ENCODE measurements at places on chromosomes 1 and 21.

DNA sequence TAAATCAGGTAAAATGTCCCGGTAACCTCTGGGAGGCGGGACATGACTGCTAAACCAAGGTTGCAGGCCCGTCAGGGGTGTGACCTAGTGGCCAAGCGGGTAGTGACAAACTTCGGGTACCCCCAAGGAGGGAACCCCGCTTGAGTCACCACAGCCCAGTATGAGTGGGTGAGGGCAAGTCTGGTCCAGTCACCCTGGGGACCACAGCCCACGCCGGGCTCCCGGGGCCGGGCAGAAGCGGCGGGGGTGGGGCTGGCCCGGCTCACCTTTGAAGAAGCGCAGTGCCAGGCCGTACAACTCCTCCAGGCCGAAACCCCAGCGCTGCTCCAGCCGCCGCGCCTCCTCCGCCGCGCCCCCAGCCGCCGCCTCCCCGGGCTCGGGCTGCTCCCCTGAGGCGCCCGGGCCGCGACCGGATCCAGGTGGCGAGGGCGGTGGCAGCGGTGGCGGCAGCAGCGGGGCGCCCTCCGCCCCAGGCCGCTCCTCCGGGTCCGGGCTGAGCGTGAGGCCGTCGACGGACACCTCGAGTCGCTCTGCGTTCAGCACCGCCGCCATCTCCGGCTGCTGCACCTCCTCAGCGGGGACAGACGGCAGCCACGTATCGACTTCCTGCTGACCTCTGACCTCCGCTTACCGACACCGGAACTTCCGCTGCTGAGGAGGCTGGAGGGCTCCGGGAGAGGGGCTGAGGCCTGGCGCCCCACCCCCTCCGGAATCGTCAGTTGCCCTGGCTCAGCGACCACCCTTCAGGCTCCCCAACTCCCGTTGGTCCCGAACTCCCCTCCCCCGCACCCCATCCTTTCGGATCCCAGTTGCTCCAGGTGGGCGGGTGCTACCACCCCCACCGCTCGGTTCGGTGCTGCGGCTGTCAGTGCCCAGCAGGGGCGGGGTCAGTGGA, at the start of gene ACBD3:
Gene ACBD3, minus strand, starts transcription at position 618 of the 895 bp plus-strand sequence. Its CDS starts 66 bp downstream, at position 552.
- DNase-seq: peak; percentile 95

- no peak for DNase-seq
Measured at GRCh38 chr1:111618081-111618480, 1.5 kb upstream of the RAP1A start.

GRCh38 chr1:225845571-225846259, 35.8 kb downstream of the EPHX1 start:
- peak; percentile 40 for DNase-seq

DNA sequence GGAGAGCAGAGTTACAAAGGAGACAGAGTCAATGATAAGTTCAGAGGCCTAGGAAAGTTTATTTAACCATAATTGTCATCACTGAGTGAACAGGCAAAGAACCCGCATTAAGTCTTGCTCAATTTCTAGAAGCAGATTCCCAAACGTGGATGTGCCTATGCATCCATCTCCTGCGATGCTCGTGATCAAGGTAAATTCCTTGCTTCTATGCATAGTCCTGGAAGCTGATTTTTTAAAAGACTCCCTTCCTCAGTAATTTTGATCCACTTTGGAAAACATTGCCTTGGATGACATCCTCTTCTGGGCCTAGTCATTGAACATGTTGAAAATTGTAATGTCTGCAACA, 116.4 kb downstream of the TNFSF18 start:
- no peak for DNase-seq

DNA sequence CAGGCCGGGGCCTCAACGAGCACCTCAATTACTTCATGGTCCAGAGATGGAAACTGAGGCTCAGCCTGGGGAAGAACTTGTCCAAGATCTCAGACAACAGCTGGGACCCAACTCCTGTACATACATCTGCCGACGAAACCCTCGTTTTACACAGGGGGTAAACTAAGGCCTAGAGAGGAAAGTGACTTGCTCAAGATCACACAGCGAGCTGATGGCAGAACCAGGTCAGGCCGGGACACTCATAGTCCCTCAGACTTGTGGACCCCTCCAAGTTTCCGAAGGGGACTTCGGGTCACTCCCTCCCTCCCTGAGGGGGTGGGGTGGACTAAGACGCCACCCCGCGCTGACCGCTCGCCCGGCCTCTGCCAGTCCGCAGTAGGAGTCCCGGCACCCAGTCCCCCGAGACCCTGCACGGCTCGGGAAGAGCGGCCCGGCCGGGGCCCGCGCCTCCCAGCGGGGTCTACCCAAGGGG, 430 bp downstream of the WASF2 start:
- peak; percentile 55 for DNase-seq

DNA sequence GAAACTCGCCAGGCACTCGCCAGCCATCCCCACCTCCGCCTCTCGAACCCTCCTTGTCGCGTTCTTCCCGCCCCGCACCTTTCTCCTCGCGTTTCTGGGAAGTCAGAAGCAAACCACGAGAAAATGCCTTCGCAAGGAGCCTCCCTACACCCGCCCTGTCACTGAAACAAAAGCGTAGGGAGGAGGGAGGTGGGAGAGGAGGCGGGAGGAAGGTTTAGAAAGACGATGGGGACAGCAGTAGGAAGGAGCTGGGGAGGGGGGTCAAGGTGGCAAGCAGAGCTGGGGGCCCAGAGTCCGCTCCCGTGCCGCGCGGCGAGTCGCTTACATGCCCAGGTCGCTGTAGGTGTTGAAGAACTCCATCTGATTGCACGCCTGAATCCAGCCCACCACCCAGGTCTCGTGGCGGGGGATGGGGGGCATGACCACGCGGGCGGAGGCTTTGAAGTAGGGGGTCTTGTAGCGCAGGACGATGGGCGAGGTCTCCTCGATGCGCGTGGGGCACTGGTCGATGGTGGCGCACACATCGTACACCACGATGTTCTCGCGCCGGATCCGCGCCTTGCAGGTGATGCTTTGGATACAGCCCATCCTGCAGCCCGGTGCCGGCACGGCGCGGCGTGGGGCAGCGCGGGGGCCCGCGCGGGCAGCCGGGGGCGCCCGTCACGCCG, 1.0 kb downstream of the FAM78B start:
- no peak for DNase-seq

GRCh38 chr21:28200726-28201125, 792.0 kb downstream of the LTN1 start:
- no peak for DNase-seq

DNA sequence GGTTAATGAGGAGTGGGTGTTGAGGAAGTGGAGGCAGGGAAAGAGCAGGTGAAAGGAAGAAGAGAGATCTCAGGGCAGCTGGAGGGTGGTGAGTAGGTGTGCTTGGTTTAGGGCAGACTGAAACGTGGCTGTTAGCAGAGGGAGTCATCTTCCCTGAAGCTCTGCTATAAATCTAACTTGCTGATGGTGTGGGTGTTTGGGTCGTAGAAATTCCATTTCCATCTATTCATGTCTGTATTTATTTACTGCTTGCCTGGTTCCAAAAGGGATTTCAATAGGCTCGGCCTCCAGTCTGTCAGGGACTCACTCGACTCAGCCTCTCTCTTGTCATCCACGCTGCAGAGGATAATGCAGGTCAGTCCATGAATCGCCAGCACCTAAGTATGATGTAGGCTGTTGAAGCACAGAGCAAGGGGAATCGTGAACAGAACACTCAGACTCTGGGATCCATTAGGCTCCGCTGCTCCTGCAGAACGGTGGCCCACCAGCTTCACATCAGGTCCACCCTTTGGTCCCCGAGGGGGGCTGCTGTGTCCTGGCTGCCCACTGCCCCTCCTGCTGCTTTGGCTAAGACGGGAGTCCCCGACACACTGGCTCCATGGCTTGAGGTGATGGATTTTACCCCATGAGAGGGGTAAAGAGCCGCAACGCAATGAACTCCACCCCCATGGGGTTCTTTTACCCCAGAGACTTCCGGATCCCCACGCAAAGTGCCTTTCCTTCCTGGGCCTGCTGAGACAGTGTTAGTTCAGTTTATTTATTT, 156.2 kb downstream of the RHOU start:
- DNase-seq: no peak

GRCh38 chr1:31866450-31867032, 50.7 kb upstream of the SPOCD1 start:
- no peak for DNase-seq

- DNase-seq: no peak
Measured at GRCh38 chr1:53166912-53167311, 24.5 kb upstream of the SLC1A7 start.

DNA sequence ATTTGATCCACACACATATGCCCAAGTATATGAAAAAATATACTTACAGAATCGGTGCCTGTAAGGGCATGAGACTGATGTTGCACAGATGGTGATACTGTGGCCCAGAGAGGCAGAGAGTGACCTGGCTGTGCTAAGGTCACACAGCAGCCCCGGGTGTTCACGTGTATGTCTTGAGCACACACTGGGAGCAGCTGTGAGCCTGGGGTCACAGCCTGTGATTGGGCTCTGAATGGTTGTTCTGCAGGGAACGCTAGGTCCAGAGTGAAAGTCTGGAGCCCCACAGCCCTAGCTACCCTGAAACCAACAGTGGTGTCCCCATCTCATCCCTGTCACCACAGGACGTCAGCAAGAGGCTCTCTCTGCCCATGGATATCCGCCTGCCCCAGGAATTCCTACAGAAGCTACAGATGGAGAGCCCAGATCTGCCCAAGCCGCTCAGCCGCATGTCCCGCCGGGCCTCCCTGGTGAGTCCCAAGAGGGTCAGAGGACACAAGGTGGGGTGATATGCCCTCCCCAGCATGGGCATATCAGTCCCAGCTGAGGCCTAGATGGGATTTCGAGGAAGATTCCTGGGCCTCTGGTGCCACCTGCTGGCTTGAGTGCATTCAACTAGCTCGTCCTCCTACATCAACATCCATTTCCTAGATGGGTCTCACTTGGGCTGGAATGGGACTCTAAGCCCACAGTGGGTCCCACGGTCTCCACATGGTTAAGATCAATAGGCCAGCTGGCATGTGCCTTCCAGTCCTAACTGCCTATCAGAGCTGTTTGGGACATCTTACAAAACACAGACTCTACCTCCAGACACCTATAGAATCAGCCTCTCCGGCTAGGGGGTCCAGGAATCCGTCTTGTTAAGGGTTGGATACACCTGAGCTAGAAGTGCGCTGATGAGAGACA, 19.7 kb downstream of the CDK18 start:
- DNase-seq: peak; percentile 56

DNA sequence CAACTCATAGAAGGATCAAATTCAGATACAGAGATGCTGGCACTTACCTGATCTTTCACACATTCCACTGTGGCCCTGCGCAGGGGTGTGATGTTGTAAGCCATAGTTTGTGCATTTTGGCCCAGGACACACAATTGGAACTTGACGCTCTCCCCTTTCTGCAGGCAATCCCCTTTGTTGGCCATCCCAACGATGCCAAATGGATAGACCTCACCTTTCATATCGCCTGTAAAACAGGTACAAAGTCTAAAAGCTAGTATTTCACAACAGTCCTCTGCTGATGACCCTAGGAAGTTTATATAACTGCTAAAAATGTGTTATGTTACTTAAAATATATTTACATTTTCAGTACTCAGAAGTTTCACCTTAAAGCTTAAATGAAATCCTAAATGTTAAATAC, 3.9 kb upstream of the NRAS start:
- DNase-seq: no peak

- no peak for DNase-seq
Measured at GRCh38 chr1:48069662-48070395, 72.6 kb upstream of the TRABD2B start.

GRCh38 chr1:227732586-227733308, 2.4 kb downstream of the JMJD4 start:
- no peak for DNase-seq

GRCh38 chr1:161092621-161093028, 3.3 kb upstream of the NECTIN4 start:
- DNase-seq: no peak

DNA sequence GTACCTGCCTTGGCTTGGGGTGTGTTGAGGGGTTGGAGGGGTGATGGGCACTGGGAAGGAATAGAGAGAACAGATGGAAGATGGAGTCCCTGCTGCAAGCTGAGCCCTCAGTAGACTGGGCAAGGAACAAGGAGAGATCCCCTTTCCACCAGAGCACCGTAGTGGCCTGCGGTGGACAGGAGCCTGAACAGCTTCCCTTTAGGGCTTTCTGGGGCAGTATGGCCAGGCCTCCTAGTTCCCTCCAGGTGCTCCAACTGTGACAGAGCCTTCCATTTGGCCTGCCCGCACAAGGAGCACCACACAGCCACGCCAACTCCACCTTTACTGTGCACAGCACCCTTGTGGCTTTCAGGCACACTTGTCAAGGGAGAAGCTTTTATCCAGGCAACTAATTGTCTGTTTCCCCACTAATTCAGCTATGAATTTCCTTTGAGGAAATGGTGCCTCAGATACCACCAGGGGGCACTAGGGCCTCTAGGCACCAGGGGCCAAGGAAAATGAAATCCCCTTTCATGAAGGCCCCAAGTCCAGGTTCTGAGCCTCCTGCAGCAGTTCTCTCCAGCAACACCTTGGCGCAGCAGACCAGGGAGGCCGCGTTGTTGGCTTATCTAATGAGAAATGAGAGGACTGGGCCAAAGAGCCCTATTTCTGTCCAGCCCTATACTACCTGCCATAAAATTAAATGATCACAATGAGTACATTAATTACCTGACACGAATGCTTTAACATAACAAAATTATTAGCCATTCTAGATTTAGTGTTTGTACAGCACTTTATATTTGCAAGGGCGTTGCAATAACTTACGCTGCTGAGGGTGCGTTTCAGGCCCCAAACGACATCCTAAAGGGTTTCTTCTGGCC, 23.1 kb upstream of the ERI3 start:
- no peak for DNase-seq

GRCh38 chr1:246320286-246320685, 186.8 kb downstream of the SMYD3 start:
- DNase-seq: no peak

DNA sequence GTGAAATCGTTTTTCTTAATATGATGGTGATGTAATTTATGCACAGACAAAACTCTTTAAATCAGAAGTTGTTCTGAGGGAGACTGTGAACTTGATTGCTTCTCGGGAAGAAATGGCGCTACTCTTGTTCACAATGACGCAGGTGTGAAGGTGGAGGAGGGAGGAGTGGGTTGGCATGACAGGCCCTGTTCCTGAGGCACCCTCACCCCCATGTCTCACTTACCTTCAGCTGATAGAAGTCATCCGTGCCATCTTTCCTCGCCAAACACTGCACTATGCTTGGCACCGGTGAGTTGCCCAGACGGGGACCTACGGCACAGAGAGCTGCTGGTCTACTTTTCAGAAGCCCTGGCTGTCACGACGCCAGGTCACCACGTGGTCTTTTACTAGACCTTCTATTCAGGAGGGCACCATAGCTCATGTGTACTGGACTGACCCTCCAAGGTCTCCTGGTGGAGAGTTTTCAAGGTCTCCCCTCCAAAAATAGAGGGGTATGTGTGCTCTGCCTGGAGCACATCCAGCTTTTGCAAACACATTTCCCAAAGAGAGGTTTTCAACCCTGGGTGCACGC, 27.1 kb downstream of the STK40 start:
- DNase-seq: no peak
